ENCODE measurements at places on chromosomes 12 and 14.

- DNase-seq: peak; percentile 14
Observed at GRCh38 chr12:85424581-85425348, 144.7 kb downstream of the ALX1 start.

- DNase-seq: peak; percentile 76
Observed at GRCh38 chr14:97977651-97978261, 1180.6 kb downstream of the VRK1 start.

DNA sequence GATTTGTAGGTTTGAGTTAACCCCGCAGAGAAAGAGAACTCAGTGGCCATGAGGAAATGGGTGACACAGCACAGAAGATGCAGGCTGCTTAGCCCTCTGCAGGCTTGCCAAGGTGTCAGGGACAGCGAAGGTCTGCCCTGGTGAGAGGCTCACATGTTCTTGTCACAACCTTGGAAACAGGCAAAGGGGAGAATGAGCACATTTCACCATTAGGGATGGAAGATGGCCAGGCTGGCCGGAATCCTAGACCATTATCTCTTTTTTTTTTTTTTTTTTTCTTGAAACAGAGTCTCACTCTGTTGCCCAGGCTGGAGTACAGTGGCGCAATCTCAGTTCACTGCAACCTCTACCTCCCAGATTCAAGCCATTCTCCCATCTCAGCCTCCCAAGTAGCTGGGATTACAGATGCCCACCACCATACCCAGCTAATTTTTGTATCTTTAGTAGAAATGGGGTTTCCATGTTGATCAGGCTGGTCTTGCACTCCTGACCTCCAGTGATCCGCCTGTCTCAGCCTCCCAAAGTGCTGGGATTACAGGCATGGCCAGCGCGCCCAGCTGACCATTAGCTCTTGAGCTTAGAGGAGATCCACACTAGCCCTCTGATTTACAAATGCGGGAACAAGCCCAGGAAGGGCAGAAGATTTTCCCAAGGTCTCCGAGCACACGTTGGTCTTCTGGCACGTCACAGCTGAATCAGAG, 34.6 kb downstream of the LTBP2 start:
- DNase-seq: no peak

GRCh38 chr14:53047307-53048069, 96.6 kb upstream of the FERMT2 start:
- no peak for DNase-seq

GRCh38 chr12:87233671-87234070, 795.5 kb downstream of the C12orf50 start:
- DNase-seq: no peak

- no peak for DNase-seq
Observed at GRCh38 chr12:71626768-71627167, 36.9 kb downstream of the ZFC3H1 start.

DNA sequence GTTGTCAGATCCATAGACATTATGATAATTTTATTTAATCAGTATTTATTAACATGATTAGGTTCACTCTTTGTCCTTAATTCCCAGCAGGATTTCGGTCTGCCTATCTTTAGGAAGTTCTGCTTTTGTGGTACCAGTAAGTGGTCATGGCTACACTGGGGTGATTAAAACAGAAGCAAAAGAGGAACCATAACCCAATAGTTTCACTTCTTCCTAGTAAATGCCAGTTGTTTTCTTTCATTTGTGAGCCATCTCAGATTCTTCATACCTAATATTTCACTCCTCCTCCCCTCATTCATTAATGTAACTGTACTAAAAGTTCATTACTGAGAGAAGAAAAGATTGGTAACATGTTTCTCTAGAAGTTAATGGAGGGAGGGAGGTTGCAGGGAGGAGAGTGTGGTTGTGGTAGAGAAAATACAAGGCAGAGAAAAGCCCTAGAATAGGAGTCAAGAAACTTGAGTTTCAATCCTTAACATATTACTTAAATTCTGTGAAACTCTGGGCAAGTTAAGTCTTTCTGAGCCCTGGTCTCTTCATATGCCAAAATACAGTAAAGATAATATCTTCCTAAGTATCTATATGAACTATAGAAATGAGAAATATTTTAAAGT, 101.2 kb downstream of the PEBP1 start:
- no peak for DNase-seq

Measured in D341Med (cell line).